ENCODE measurements at places on chromosomes 5 and 9.

GRCh38 chr5:132099076-132099748 is 25.6 kb downstream of the CSF2 start:
- no peak for DNase-seq

DNA sequence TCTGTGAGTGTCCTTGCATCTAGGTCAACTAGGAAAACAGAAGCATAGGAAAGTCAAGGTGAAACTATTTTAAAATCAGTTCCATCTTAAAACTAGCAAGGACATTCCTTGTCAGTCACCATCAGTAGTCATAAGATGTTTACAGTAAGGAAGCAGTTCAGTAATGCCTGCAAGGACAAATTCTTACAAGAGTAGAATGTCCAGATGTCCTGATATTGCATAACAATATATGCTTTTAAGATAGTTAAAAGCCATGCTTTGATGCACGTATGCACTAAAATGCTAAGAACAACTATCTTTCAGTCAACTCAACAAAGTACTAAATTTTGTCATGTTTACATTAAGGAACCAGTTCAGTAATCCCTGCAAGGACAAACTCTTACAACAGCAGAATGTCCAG is 11.3 kb upstream of the SVEP1 start:
- no peak for DNase-seq

DNA sequence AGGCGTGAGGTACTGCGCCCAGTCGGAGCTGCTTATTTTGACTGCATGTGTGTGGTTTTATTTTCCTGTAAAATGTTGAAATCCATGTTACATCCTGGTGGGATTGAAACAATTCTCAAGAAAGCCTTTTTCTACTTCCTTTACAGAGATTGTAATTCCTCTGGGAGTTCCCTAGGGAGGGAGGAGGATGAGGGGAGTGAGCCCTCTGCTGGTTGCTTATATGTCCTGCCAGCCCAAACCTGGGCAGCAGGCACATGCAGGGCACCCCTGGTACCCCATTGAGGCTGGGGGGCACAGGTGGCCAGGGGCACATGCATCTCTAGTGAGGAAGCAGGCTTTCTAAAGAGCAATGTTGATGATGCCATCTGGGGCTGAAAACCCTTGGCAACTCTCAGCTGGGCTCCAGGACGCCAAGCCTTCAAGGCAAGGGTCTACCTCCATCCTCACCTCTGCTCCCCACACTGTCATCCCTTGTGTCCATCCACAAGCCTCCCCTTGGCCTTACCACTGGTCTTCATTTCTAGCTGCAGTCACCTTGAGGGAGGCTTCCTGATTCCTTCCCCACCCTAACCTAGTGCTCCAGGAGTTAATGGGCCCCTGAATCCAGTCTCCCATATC is 84.7 kb upstream of the TNFSF8 start:
- DNase-seq: no peak

GRCh38 chr9:108281696-108282095 is 574.1 kb downstream of the ACTL7B start:
- no peak for DNase-seq

- DNase-seq: no peak
Measured at GRCh38 chr5:138226910-138227309, 13.8 kb upstream of the CDC23 start.

DNA sequence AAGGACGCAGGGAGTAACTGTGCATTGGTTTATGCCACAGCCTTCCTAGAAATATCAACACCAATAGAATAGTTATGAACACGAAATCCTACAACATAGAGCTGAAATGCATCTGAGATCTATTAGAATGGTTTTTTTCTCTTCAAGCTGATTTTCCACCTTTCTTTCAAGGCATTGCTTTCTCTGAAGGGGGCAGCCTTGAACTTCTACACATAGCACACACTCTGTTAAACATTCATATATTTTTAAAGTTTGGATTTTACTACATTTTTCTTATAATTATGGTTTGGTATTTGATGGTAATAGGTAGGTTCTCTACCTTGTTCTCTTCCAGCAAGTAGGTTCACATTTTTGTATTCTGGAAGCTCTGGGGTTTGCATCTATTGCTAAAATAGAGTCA is 661.8 kb downstream of the SEMA5A start:
- DNase-seq: no peak

DNA sequence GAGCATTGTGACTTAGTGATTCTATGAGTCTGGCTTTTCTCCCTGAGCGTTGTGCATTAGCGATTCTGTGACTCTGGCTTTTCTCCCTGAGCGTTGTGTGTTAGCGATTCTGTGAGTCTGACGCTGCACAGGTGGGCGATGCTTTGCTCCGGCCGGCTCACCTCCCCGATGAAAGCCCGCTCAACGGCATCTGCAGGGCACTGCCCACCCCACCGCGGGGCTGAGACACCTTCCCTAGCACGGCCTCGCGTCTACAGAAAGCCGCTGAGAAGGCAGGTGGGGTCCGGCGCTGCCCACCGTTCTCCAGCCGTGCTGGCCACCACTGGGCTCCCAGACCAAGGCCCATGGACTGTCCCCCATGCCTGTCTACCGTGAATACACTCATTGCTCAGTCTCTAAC is 12.8 kb upstream of the SLC9A3 start:
- DNase-seq: no peak

DNA sequence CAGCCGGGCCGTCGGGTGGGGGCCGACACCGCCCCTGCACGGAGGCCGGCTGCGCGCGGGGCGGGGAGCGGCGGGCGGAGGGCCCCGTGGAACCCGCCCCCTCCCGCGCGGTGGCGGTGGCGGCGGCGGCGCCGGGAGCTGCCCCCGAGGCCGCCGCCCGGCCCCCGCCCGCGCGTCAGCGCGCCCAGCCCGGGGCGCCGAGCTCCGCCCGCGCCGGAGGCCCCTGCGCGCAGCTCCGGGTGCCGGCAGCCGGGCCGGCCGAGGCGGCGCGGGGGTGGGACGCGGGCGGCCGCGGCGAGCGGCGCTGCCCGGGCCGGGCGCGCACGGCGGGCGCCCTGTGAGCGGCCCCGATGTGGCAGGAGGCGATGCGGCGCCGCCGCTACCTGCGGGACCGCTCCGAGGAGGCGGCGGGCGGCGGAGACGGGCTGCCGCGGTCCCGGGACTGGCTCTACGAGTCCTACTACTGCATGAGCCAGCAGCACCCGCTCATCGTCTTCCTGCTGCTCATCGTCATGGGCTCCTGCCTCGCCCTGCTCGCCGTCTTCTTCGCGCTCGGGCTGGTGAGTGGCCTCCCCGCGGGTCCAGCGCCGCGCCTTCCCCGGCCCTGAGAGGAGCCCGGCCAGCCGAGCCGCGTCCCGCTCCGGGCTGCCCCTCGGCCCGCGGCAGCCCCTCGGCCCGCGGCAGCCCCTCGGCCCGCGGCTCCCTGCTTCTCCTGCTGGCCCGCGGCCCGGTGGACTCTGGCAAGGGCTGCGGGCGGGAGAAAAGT is at the start of gene ADCY2:
TSS of gene ADCY2 (plus strand) at position 192 of the 766 bp plus-strand sequence. CDS start at position 351, 159 bp downstream.
- no peak for DNase-seq

- DNase-seq: no peak
Measured at GRCh38 chr9:127767909-127768331, 10.5 kb downstream of the SH2D3C start.

GRCh38 chr9:130263601-130264413 is 1.8 kb upstream of the HMCN2 start:
- DNase-seq: no peak

GRCh38 chr9:114382699-114383520 is 4.9 kb downstream of the AKNA start:
- DNase-seq: no peak

- DNase-seq: no peak
Measured at GRCh38 chr5:32942225-32942989, 231.3 kb downstream of the NPR3 start.

- DNase-seq: no peak
Measured at GRCh38 chr9:100220936-100221335, 121.9 kb downstream of the INVS start.

GRCh38 chr5:140005145-140005591 is 37.9 kb downstream of the NRG2 start:
- no peak for DNase-seq

- DNase-seq: no peak
Measured at GRCh38 chr9:71764891-71765290, 3.4 kb downstream of the CEMIP2 start.

DNA sequence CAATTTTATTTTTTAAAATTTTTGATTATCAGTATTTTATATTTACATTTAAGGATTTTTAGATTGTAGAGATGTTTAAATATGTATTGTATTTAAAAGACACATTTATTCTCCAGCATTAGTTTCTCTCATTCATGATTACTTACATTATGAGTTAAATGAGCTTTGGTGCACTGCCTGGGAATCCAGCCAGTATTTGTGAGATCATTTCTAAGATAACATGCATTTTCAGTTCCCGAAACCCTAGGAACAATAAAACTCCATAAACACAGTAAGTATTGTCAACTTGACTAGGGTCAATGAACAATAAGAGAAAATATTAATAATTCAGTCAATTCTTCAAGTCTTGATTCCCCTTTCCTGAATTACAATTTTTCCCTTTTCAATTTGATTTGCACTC is 403.3 kb downstream of the PLK2 start:
- no peak for DNase-seq

DNA sequence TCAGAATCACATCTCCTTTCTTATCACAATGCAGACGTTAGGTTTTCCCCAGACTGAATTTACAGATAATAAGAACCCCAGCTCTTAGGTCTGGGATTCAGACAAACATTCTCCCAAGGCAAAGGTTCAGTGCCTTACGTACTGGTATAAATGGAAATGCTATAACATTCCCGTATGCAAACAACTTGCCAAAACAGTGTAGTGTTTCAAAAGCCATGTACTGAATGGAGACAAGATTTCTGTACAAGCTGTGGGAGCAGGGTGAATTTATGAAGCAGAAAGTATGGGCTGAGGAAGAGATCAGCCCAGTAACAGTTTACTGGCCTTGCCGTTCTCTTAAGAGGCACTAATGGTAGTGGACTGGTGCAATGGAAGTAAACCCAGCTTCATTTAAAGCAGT is 225.5 kb upstream of the ZNF462 start:
- DNase-seq: no peak
